ENCODE measurements at places on chromosomes 12 and 14.
A peak's percentile ranks its signal among the peaks of the same experiment; 100 is the strongest.

DNA sequence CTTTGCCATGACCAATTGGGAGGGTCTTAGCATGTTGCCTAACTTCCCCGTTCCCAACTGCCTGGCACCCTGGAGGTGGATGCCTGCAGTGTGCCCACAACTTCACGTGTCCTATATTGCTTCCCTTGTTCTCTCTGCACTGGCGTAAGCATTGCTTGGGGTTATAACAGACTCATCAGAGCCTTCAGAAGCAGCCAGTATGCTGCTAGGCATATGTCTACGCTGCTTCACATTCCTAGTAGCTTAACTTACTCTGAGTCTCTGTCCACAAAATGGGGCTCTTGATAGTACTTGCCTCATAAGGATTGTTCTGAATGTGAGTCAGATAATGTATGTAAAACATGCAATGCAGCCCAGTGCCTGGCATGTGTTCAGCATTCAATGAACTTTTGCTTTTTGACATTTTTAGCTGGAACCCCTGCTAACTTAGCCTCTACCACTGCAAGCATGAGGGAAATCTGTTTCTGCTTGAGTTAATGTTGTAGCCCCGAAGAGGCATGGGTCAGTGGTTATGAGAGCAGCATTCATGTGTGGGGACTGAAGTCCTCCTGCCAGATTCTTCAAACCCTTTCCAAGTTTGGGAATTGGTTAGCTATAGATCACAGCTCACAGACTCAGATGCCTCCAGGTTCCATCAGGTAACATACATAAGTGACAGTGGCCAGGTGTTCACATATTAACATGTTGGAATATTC is 2.8 kb downstream of the SLC5A8 start:
- no peak for DNase-seq

GRCh38 chr12:96578526-96579125 is 89.2 kb downstream of the CFAP54 start:
- DNase-seq: no peak

GRCh38 chr12:52080403-52081251 is 1.1 kb downstream of the SMIM41 start:
- no peak for DNase-seq

DNA sequence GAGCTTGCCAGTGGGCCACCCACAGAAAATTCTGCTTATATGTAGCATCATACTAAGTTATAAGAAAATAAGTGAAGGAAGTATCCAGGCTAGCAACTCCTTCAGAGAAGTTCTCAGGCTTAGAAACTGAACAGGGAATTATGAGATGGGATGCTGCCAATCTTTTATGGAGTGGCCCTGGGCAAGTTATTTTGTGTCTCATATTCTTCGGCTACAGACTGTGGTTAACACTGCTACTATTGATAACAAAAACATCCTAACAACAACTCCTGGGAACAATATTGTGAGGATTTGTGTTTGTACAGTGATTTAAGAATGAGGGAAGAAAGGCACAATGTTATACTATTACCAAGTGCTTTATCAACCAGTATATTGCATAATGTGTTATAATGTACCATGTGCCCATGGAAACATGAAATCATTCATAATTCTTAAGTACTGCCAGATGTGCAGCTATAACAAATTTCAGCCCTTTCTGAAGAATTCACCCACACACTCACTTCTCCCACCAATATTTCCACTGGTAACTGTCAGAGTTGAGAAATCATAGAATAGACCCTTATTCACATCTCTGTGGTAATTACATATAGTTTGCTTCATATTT is 113.3 kb upstream of the SOX5 start:
- no peak for DNase-seq

- no peak for DNase-seq
These were observed 1009.5 kb upstream of the TMEM132C start for GRCh38 chr12:127257366-127257935.

- no peak for DNase-seq
These were observed 52.7 kb upstream of the DCD start for GRCh38 chr12:54700849-54701248.

GRCh38 chr14:104800771-104801519 is at the start of gene ZBTB42:
Gene ZBTB42 (plus strand): TSS chr14:104801101. CDS start chr14:104801198, 97 bp downstream.
- peak; percentile 73 for DNase-seq

DNA sequence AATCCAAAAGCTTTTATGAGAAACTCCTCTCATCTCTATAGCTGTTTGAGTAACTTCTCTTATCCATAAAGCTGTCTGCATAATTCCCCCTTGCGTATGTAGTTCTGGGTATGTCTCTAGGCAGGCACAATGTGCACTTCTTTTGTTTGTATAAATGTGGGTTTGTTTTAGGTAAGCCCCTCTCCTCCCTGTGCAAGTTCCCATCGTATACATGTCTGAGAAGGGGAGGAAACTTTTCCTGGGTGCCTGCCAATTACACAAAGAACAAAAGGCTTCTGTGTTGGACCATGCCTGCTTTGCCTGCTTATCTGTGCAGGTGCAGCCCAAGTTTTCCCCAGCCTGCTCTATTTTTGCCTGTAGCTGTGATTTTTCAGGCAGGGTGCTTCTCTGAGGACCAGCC is 96.7 kb downstream of the CCER1 start:
- no peak for DNase-seq

- DNase-seq: no peak
These were observed 51.0 kb downstream of the NINJ2 start for GRCh38 chr12:612293-612692.

DNA sequence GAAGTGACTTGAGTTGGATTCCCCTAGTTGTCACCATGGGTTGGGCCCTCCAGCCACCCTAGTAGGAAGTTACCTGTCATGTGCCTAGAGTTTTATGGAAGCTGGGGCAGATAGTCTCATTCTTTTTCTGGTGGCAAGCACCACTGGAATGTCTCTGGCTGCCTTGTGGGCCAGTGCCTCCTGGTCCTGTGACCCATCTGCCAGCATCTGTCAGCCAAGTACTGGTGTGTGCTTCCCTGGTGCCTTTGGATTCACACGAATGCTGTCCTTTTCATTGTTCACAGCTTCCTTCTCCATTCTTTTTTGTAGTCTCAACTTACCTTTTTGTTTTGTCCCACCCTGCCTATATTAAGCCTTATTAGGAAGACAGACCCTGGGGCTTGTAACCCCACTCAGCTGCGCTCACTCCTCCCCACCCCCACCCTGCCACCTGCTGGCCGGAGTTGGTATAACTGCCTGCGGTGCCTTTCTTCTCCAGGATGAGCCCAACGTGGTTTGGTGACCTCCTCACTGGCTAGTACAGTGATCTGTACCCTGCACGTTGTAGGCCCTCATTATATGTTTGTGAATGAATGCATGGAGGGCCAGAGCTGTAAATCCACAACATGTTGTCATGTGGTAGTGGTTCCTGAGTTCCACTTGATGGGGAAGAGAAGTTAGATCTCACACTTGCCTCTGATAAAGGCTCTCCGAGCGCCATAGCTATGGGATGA is 125.7 kb downstream of the TSPAN9 start:
- peak; percentile 80 for DNase-seq

GRCh38 chr12:14563046-14563445 is 4.6 kb downstream of the PLBD1 start:
- DNase-seq: no peak

- no peak for DNase-seq
These were observed 297.5 kb downstream of the RPAP3 start for GRCh38 chr12:47408171-47408871.

GRCh38 chr14:101113835-101114725 is 210.6 kb upstream of the RTL1 start:
- peak; percentile 30 for DNase-seq

GRCh38 chr14:91253795-91254323 is 9.4 kb upstream of the GPR68 start:
- DNase-seq: no peak

- no peak for DNase-seq
These were observed 994.1 kb upstream of the TMEM132C start for GRCh38 chr12:127272864-127273263.

- DNase-seq: no peak
These were observed 96.9 kb downstream of the STXBP6 start for GRCh38 chr14:24952851-24953666.

- DNase-seq: no peak
These were observed 75.9 kb downstream of the CCDC92 start for GRCh38 chr12:123896767-123897166.
